ENCODE measurements at places on chromosomes 5 and 9.

GRCh38 chr5:56993241-56993640 lies 41.3 kb upstream of the MIER3 start:
- no peak for DNase-seq

- no peak for DNase-seq
Measured at GRCh38 chr9:38200431-38200830, 131.4 kb upstream of the SHB start.

DNA sequence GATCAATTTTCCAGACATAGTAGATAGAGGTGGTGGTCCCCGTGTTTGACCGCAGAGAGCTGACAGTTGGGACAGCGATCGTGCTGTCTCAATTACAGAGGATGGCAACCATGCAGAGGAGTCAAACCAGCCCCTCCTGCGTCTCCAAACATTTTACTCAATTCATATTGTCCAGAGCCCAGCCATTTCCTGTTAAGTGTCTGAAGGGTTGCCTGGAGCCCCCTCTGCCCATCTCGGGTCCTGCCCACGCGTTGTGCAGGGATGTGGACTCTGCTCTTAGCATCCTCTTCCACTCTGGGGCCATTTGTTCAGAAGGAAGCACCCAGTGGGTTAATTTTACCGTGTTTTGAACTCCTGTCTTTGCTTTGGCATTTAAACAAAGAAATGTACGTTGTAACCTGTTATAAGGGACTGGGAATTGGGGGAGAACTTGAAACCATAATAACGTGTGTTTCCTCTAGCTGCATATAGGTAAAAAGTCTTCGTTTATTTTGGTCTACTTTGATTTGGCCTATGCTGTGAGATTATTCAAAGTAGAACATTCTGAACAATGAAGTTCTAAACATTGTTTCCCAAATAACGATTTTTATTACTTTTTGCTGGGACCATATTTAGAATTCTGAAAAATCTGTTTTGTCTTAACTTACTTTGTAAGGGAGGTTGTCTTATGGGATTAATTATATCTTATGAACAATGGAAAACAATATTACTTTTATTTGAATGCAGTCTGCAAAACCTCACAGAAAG lies 876 bp downstream of the EGFLAM start:
- no peak for DNase-seq

DNA sequence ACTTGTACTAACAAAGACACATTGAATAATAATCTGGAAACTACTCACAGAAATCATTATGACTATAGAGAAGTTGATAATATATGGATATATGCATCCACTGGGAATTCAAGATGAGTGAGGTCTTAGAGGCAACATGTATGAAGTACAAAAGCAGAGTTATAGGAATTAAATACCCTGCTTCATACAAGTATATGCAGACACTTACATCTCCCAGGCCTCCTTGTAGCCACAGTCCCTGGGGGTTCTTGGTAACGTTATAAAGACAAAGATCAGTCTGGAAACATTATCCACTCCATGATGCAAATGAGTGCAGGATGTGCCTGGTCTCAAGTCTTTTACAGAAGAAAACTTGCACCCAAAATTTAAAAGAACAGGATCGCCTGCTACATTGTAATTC lies 92.4 kb upstream of the ANXA1 start:
- DNase-seq: no peak

DNA sequence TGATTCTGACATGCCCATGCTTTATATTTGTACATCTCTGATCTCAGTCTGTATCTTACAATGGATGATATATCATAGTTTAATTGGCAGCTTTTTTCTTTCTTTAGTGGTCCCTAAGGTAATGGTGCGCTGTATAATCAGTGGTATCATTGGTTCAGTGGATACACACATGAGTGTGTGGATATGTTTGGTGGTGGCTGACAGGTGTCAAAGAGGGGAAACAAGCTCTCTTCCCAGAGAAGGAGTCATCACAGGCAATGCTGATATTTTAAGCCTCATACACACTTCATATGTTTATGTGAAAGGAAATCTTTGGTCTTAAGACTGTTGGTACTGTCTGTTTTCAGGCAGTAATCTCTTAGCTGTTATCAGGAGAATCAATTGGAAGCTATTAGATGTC lies 52.1 kb upstream of the KIAA1958 start:
- no peak for DNase-seq

- no peak for DNase-seq
Measured at GRCh38 chr5:75461679-75462078, 49.8 kb downstream of the CERT1 start.

DNA sequence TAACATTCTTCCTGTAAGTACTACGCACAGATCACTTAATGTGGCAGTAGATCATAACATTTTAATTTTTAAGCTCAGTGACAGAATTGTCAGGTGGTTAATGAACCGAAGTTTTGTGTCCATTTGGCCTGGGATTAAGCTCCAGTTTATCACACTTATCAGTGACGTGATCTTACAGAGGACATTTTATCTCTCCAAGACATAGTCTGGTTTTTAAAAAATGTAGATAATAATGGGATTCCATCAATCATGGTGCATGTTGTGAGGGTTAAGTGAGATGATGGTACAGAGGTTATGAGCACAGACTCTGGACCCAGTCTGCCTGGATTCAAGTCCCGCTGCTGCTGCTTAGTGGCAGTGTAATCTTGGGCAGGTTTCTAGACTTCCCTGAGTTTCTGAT lies 66.0 kb upstream of the ZFAND5 start:
- DNase-seq: no peak

DNA sequence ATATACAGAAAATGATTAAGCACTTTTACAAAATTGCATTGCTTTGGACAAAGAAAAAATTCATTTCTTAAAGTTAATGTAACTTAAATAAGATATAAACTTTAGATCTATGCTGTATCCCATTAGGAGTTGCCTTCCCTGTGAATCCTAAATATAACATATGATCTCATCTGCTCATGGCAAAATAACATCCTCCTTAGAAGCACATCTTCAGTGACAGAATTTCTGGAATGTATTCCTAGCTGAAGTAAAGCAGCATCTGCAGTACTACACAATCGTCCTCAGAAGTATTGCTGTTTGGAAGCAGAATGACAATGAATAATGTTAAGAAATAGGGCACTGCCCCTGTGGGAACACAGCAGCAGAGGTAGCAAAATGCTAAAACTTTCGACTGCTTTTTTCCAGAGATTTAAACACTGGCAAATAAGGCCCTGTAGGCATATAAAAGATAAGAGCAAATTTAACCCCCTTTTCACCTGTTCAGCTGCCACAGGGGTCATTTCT lies 571.0 kb downstream of the PTPRD start:
- DNase-seq: no peak

GRCh38 chr9:136122425-136123383 lies 4.0 kb upstream of the TMEM250 start:
- peak; percentile 72 for DNase-seq

GRCh38 chr5:132776131-132776937 lies 705 bp downstream of the SEPTIN8 start:
- no peak for DNase-seq

GRCh38 chr9:103837940-103838339 lies 256.2 kb upstream of the SMC2 start:
- no peak for DNase-seq

GRCh38 chr5:82406205-82406773 lies 128.1 kb upstream of the RPS23 start:
- no peak for DNase-seq

DNA sequence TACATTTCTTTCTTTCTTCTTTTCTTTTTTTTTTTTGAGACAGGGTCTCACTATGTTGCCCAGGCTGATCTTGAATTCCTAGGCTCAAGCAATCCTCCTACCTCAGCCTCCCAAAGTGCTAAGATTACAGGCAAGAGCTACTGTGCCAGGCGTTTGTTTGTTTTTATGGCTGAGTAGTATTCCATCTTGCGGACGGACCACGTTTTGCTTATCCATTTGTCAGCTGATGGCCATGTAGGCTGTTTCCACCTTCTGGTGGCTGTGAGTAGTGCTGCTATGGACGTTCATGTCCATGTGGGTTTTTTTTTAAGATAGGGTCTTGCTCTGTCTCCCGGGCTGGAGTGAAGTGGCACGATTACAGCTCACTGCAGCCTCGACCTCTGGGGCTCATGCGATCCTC lies 2.5 kb downstream of the DOK3 start:
- DNase-seq: no peak

DNA sequence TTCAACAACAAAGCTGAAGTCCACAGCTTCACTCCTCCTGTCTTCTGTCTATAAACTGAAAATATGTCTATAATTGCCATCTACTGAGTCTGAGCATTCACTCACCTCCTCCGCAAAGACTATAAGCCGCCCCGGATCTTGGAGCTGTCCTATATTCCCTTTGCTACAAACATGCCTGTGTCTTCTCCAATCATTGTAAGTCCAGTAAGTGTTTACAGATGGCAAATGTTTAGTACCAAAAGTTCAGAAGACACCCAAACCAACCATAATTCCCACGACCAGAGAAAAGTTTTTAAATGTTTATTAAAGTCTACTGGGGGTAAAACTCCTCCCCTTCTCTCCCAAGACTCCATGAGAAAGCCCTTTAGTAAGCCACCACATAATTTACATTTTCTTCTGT lies 80.9 kb downstream of the EBF1 start:
- no peak for DNase-seq

DNA sequence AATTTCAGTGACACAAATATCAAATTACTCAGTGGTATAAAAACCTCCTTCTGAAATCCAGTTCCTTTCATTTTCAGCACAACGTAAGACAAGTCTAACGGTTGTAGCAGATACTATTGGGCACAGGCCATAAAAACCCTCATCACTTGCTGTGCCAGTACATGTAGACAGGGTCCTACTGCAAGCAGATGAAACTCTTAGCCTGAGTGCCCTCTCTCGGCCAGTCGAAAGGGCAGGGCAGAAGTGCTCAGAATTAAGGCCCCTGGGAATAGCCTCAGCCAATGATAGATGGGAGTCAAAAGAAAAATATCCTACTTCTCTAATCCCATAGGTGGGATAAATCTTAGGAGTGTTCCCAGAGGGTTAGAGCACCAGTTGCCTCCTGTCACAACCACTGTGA lies 168.5 kb upstream of the FER start:
- DNase-seq: no peak

GRCh38 chr5:474840-475661 lies 32.1 kb downstream of the EXOC3 start:
- DNase-seq: no peak

GRCh38 chr9:113876151-113876992 lies at the start of gene ZNF618:
ZNF618 (plus strand) TSS chr9:113876309; CDS start chr9:113876381, 72 bp downstream.
- no peak for DNase-seq

- peak; percentile 83 for DNase-seq
Measured at GRCh38 chr5:43105369-43106289, 15.1 kb upstream of the ZNF131 start.

DNA sequence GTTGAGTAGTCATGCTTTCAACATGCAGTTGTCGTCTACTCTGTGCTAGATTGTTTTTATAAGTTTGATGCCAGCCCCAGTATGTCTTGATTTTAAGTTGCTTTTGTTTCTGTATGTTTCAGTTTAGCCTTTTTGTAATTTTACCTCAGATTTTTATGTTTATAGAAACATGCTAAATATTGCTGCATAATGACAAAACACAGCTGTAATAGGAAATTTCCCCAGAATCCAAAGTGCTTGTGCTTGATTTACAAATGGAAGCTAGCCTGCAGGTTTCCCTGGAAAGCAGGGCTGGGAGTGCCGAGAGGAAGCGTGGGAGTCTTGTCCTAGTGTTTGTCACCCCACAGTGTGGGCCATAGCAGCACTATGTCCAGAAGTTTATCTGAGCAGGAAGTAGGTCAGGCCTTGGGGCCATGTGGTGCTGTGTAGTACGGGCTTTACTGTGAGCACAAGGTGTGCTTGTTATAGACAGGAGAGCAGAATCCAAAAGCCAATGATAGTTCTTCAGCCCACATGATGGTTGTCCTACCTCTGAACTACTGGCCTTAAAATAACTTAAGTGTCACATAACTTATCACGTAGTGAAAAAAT lies 100.0 kb upstream of the NREP start:
- no peak for DNase-seq

- no peak for DNase-seq
Measured at GRCh38 chr5:72070529-72070928, 36.7 kb upstream of the MAP1B start.

DNA sequence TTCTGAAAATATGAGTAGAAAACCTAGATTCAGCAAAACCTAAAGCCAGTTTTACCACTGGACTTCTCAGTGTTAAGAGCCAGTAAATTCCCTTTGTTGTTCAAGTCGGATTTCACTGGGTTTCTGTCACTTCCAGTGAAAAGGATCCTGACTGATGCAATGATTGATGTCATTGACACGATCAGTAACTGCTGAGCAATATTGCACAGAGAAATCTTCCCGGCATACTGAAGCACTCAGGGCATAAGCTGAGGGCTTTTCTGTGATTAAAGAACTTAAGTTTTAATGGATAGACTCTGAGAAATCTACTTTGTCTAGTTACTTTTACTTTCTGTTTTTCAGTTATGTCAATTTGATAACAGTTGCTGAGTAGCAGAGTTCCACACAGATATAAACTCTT lies 61.9 kb downstream of the DENND1A start:
- no peak for DNase-seq

DNA sequence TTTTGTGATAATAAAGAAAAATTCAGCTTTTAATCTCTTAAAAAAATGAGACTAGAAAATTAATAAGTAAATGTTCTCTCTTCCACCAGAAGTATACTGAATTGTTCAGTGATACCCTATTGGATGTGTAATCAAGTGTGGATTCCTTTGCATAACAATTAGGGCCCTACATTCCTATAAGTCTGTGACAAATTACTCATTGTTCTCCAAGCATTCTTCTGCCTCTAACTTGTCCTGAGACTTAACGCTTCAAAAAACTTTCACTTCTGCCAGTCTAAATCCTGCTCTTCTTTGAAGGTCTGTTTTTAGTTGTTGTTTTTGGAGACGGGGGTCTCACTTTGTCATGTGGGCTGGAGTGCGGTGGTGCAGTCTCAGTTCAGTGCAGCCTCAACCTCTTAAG lies 9.2 kb upstream of the DDX46 start:
- DNase-seq: no peak

DNA sequence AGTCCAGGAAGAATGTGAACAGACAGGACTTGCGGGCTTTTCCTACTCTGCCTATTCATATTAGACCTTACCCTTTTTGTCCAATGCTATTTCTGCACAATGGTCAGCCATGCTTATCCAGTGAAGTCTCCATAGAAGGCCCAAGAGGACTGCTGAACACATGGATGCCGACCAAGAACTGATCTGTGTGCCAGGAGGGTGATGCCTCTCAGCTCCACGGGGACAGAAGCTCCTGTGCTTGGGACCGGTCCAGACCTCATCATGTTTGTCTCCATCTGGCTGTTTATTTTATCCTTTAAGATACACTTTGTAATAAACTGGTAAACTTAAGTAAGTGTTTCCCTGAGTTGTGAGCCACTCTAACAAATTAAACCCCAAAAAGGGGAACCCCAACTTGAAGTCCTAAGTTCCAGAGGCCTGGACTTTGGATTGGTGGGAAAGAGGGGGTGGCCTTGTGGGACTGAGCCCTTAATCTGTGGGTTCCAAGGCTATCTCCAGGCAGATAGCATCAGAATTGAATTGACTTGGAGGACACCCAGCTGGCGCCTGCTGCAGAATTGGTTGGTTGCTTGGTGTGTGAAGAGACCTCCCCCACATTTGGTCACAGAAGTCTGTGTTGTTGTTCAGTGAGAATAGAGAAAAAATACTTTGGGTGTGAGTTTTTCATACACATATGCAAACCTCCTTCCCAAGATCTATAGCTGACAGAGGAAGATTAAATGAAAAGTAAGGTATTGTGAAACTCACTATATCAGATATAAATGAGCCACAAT lies 57.9 kb upstream of the ANKH start:
- DNase-seq: no peak

Data from activated T-cell treated with anti-CD3 and anti-CD28 coated beads for 24 hours (primary cell).